ENCODE measurements at places on chromosomes 1 and 21. TPM values are rescaled to one million over a fixed set of nuclear protein-coding genes. Genes with fewer than 3 reads are reported as not detected.
A peak's percentile ranks its signal among the peaks of the same experiment; 100 is the strongest.

GRCh38 chr21:33588485-33589335, at the start of gene DONSON:
Gene DONSON (minus strand): TSS chr21:33588684. CDS start chr21:33588641, 43 bp downstream.
- peak; percentile 82 for DNase-seq

DNA sequence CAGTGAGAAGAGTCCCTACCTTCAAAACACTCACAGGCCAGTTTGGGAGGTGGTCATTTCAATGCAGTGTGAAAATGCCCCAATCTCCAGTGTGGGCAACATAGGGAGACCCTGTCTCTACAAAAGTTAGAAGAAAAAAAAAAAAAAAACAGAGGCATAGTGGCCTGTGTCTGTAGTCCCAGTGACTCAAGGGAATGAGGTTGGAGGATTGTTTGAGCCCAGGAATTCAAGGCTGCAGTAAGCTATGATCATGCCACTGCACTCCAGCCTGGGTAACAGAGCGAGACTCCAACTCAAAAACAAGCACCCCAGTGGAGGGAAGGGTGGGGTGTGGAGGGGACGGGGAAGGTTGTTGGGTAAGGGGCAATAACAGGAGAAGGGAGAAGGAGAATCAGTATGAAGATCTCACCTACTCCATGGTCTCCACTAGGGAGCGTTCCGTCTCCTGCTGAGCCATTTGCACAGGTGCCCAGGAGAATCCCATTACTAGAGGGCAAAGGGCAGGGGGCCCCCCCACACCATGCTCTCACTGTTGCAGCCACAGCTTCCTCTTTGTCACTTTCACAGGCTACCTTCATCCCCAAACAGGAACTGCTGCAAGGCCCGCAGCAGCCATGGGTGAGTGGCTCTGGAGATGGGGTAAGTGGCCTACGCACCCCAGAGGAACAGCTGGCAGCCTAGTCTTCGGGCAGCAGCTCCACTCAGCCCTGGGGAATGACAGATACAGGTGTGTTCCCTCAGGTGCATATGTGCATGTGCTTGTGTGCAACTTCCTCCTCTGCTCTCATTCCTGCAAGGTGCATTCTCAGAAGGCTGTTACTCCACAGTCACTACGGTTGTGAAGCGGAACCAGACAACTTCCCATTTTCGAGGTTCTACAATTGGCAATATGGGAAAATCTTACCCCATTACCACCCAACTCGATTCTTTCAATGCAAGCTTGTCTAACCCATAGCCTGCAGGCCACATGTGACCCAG, 87.9 kb upstream of the LYST start:
- no peak for DNase-seq

Gene C1orf50
- 2.5 TPM for total RNA-seq

Gene ANGPTL3
- not detected for total RNA-seq

- no peak for DNase-seq
These were observed 59.9 kb downstream of the NUF2 start for GRCh38 chr1:163381487-163382184.

DNA sequence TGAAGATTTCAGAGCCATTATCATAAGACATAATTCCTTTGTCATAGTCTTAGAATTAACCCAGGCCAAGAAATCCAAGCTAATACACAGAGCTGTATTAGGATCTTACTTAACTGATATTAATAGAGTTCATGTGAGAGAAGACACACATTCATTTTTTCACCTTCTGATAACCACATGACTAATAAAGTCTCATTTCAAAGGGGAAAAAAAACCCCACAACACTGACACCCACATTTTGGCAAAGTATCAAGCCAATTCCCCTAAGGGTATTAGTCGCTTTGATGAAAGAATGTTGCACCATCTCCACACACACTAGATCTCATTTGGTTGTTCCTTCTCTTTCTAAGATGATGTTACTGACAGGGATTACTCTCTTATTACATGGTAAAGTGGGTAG, 344.4 kb upstream of the ESRRG start:
- no peak for DNase-seq

DNA sequence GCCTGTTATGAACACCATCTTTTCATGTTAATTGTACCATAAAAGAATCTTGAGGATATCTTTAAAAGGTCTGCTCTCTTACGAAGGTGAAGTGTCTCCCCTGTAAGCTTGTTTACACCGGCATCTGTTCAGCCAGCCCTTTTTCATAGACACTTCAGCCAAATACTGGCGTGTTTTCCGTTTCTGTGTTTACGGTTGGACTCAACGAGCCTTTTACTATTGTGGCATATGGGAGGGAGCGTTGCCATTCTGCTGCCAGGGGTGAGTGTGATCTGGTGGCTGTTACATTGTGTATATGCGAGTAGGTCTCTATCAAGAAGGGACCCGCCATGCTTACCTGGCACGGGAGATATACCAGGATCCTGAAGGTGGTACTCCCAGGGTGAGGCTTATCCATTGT, 433.8 kb downstream of the CAMTA1 start:
- no peak for DNase-seq

Gene RNU1-4
- not detected for total RNA-seq

- DNase-seq = no peak
These were observed 133.7 kb downstream of the TENT5C start for GRCh38 chr1:117739504-117739903.

GRCh38 chr1:43944860-43945259, 1.9 kb upstream of the IPO13 start:
- DNase-seq = no peak

- DNase-seq = no peak
These were observed 29.0 kb upstream of the NTPCR start for GRCh38 chr1:232921381-232921780.

DNA sequence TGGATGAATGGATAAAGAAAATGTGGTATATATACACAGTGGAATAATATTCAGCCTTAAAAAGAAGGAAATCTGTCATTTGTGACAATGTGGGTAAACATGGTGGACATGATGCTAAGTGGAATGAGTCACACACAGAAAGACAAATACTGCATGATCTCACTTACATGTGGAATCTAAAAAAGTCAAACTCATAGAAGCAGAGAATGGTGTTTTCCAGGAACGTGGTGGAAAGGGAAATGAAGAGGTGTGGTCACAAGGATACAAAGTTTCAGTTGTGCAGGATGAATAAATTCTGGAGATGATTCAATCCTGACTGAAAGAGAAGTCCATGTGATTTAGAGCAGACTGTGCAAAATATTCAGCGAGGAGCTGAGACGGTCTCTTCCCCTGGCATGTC, 56.6 kb downstream of the RYR2 start:
- DNase-seq = no peak

- peak; percentile 24 for DNase-seq
These were observed 42.2 kb upstream of the WNT4 start for GRCh38 chr1:22184892-22185612.

Gene SEC16B
- 1.2 TPM for total RNA-seq

Gene PPP2R5A
- 25.0 TPM for total RNA-seq

Gene PTPRC
- total RNA-seq = 0.98 TPM

- DNase-seq = no peak
These were observed 26.9 kb upstream of the SH3D21 start for GRCh38 chr1:36279110-36279788.

Gene OR2G2
- total RNA-seq = not detected

Gene EVA1B
- total RNA-seq = 78.7 TPM

GRCh38 chr1:41351262-41352151, 9.7 kb upstream of the FOXO6 start:
- no peak for DNase-seq

- no peak for DNase-seq
These were observed 116.3 kb upstream of the ERG start for GRCh38 chr21:38614558-38614957.

DNA sequence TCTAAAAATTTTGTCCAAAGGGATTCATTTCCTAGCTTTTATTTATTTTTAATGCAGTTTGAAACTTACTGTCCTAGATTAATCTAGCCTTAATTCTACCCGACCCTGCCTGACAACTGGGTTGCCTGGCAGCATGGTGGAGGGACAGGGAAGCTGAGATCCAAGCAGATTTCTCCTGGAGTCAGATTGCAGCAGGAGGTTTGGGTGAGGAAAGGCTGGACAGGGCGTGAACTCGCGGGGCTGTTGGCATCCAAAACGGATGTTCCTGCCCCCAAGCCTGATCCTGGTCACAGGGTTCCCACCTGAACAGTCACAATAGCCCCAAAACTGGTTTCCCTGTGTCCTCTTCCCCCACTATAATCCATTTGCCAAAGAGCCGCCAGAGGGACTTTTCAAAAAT, 23.2 kb downstream of the TCEA3 start:
- DNase-seq = no peak

DNA sequence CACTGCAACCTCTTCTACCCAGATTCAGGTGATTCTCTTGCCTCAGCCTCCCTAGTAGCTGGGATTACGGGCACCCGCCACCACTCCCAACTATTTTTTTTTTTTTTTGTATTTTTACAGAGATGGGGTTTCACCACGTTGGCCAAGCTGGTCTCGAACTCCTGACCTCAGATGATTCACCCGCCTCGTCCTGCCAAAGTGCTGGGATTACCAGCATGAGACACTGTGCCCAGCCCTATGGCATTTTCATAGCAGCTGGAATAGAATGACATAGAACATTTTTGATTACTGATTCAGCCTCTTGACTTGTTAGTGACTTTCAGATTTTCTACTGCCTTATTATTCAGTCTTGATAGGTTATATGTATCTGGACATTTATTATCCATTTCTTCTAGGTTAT, 1046.2 kb downstream of the AMY1C start:
- no peak for DNase-seq

Gene PLA2G2C
- not detected for total RNA-seq

Gene GJA4
- total RNA-seq = not detected

GRCh38 chr1:232805269-232806185, at the start of gene MAP10:
Gene MAP10 (plus strand): TSS chr1:232805416. CDS start chr1:232805450, 34 bp downstream.
- peak; percentile 84 for DNase-seq

Gene NBPF4
- total RNA-seq = 0.60 TPM

Gene C1QA
- not detected for total RNA-seq

Gene LCE2B
- total RNA-seq = not detected

GRCh38 chr1:115980998-115981993, 5.0 kb downstream of the SLC22A15 start:
- DNase-seq = peak; percentile 52

Gene BARHL2
- not detected for total RNA-seq

DNA sequence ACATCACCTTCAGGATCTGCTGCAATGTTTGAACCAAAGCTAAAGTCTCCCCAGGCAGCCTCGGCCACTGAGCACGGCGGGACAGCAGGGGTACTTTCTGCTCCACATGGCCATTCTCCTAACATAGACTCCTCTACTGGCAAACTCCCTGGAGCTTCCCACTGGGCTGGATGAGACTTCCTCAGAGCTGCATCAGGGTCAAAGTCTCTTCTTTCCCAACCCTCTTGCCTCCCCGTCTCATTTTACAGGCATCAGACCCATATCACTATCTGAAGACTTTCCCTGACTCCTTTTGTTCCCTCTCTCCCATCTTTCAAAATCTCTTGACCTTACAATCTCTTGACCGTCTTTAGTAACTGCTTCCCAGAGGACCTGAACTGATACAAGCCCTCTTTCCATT, 42.2 kb upstream of the KIRREL1 start:
- no peak for DNase-seq

DNA sequence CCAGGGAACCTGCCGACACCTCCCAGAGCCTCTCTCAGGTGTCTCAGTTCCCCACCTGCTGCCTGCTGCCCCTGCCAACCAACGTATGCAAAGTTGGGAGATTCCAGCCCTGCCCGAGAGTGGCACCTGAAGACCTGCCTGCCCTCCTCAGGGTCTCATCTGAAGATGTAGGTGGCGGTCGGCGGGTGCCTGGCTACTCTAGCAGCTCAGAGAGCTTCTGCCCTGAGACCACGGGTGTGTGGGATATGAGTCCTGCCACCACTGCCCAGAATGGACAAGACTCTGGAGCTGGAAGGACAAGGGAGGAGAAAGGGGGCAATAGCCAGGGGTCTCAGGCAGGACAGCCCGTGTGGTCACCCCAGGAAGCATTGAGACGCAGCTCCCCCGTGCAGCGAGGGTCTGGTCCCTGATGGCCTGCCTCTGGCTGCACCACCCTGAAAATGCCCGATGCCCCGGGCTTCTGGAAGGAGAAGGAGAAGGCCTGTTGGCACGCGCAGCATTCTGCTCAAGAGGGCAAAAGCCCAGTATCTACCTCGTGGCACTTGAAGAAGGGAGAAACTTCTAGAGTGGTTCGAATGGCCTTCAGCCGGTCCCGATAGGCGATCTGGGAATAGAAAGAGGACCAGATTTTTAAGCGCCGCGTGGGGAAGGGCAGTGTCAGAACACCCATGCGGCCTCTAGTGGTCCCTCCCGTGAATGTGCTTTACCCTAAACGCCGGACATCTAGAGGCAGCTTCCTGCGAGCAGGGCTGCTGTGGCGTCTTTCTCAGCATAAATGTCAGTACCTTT, 88.8 kb downstream of the STUM start:
- DNase-seq = no peak

DNA sequence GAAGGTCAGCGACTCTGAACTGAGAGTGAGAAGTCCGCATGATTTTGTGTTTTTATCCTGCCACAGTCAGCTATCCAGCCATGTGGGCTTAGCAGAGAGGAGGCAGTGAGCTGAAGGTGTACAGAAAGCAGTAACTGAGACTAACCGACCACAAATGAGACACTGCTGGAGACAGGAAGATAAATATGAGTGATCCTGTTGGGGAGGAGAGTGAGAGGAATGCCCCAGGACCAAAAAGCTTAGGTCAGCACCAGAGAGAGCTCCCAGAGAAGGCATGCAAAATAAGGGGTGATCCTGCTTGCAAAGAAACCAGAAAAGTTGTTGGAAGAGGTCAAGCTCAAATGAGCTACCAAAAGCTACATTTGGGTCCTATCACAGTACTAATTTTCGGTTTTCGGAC, 63.7 kb downstream of the HLCS start:
- peak; percentile 37 for DNase-seq

Gene ARHGAP29
- total RNA-seq = 13.6 TPM

Gene LENEP
- total RNA-seq = 1.7 TPM

Gene CHI3L2
- 2.6 TPM for total RNA-seq
